ENCODE measurements at places on chromosomes 2 and 18.

DNA sequence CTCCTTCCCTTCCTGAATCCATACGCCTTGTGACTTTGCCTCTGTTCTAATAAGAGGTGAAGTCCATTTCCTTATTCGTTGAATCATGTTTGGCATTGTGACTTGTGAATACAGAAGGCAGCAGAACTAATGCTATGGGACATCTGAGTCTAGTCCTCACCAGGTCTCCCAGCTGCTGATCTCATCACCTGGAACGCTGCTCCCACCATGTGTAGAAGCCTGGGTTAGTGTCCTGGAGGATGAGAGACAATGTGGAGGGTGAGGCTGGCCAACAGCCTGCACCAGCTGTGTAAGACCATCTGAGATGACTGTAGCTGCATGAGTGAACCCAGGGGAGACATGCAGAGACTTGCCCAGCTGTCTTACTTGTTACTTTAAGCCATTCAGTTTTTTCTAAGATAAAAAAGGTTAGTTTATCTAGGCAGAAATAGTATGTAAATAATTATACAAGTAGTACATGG is 3.5 kb upstream of the HAAO start:
- DNase-seq: no peak

DNA sequence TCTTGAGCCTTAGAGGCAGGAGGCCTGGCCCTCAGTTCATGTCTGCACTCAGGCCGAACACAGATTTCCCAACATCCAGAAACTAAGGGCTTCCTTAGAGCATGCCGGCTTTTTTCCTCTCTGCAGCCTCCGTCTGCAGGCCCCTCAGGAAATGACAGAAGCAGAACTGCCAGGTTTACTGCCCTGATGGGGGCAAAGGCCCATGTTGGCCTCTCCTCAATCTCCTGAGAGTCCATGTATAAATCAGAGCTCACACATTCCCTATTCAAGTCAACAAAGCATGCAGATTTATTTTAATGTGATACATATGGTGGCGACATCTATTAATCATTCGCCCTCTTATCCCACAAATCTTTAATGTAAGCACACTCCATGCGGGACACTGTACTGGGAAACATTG is 475.6 kb upstream of the HS6ST1 start:
- no peak for DNase-seq

DNA sequence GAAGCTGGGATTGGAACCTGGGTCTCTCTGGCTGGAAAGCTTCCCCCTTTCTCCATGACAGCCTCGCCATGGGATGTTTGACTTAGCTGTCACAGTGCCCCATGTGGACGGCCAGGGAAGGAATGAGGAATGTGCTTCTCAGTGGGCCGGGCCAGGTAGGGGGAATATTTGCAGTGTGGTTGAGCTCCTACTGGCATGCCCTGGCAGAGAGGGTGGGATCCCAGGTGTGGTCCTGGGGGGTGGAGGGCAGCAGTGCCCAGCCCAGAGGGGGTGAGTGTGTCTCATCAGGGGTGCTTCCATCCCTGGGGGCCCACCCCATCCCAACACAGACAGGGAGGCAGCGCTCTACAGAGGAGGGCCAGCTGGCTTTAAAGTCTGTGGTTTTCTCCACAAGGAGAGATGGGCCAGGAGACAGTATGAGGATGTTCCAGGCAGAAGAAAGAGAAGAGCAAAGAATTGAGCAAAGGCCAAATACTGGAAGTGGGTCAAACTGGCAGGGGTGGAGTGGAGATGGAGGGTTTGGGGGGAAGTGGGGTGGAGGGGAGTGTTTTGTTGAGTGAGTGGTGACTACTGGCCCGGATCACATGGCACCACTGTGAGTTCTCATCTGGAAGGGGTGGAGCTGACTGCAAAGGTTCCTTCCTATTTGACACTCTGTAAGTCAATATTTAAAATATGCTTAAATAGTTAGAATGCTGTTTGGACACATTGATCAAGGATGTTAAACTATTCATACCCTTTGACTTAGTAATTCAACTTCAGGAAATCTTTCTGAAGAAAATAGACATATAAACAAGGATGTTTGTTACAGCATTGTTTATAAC is 94.0 kb downstream of the MYCN start:
- DNase-seq: no peak

GRCh38 chr2:1455466-1455865 is 42.2 kb downstream of the TPO start:
- no peak for DNase-seq

GRCh38 chr18:23156134-23156533 is 20.8 kb downstream of the CABLES1 start:
- no peak for DNase-seq

- DNase-seq: no peak
Observed at GRCh38 chr2:152874955-152875354, 156.5 kb downstream of the ARL6IP6 start.
